ENCODE measurements at places on chromosomes 2 and 18.

- no peak for DNase-seq
These were observed 35.4 kb downstream of the SCN7A start for GRCh38 chr2:166458674-166459073.

DNA sequence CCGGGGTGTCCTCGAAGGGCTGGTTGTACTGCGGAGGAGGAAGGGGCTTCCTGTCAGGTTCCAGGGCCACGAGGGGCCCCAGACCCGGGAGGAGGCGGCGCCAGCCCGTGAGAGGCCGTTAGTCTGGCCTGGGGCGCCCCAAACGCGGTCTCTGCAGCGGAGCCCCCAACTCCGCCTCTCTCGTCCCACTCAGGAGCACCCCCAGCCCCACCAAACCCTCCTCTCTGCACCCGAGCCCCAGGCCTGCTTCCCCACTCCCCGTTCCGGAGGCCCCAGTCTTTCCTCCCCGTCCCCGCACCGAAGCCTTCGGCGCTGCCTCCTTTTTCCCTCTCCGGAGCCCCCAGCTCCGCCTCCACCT is 473 bp downstream of the HJURP start:
- no peak for DNase-seq

GRCh38 chr2:54100772-54101171 is 14.6 kb upstream of the ACYP2 start:
- no peak for DNase-seq

DNA sequence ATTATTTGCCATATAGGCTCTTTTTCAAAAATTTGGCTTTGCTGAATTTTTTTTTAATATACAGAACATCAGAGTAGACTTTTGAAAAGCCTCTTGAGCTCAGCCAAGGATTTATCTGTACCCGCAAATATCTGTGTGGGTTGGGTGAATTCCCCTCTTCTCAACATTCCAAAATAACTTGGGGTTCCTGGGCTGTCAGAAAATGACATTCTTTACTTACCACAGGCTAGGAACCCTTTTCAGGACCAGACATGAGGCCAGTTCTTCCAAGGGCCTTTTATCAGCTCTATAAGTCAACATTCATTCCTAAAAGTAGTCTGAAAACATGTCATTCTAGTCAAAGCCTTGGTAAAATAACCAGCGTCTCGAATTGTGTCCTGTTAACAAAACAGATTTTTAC is 28.8 kb upstream of the FEZ2 start:
- no peak for DNase-seq

- no peak for DNase-seq
These were observed 1.2 kb downstream of the BMPR2 start for GRCh38 chr2:202377207-202377761.

GRCh38 chr18:36811430-36811829 is 17.4 kb downstream of the TPGS2 start:
- DNase-seq = no peak

- DNase-seq = no peak
These were observed 83.2 kb downstream of the GYPC start for GRCh38 chr2:126739141-126739540.

- no peak for DNase-seq
These were observed 44.4 kb downstream of the PTPN2 start for GRCh38 chr18:12839526-12840196.

GRCh38 chr2:69168950-69169654 is 156.1 kb downstream of the ANTXR1 start:
- DNase-seq = no peak

DNA sequence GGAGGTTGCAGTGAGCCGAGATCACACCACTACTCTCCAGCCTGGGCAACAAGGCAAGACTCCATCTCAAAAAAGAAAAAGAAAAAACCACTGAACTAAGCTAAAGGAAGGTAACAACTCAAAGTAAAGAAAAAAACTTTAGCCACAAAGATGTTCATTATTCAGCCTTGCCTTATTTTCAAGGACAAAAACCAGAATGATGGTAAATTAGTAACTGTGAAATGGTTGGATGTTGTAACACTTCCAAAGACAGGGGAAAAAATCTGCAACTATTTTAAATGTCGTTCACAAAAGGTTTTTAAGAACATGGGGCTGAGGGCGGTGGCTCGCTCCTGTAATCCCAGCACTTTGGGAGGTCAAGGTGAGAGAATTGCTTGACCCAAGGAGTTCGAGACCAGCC is 10.1 kb downstream of the ADAM17 start:
- no peak for DNase-seq

- no peak for DNase-seq
These were observed 741 bp downstream of the GPR148 start for GRCh38 chr2:130729322-130730299.

DNA sequence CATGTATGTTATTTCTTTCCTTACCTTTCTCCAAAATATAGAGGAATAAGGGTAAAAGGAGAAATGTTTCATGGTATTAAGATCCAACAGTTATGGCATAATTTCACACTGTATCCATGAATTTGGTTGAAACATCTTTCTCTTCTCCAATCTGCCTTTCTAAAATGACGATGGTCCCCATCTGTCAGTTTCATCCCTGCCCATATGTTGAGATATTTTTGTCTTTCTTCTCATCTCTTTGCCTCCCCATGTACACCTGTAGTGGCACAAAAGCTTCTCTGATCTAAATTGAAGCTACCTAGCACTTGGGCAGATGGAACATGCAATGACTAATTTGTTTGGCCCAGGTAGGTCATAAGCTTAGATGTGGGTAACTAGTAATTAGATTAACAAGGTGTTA is 90.7 kb upstream of the LRRTM1 start:
- DNase-seq = no peak

GRCh38 chr2:225573603-225574002 is 174.1 kb downstream of the NYAP2 start:
- no peak for DNase-seq

- no peak for DNase-seq
These were observed 742.9 kb upstream of the DDX18 start for GRCh38 chr2:117071556-117072102.

GRCh38 chr18:50034029-50034428 is 160.9 kb downstream of the MYO5B start:
- no peak for DNase-seq

DNA sequence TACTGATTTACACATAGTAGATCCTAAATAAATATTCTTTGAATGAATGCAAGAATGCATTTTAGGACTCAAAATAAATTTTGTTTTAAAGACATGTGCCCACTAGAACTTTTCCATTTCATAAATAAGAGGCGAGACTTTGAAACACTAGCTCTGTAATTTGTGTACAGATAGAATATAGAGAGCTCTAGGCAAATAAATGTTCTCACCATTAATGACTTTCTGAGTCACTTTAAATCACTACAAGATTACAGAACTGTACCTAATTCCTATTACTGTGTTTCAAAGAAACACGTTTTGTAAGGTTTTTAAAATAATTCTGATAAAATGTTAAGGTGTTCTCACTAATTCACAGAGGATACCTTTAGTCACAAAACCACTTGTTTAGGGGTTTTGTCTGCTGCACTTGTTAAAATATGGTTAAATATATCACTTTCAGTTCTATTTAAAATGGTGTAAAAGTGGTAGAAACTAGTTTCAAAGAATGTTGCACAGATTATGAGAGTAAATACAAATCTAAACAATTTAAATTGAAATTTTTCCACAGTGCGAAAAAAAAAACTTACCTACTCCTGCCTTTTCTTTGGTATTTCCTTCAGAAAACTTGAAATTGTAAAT is 158.7 kb upstream of the ZC3H15 start:
- no peak for DNase-seq

GRCh38 chr18:12329125-12329698 is 21.2 kb downstream of the TUBB6 start:
- DNase-seq = no peak

DNA sequence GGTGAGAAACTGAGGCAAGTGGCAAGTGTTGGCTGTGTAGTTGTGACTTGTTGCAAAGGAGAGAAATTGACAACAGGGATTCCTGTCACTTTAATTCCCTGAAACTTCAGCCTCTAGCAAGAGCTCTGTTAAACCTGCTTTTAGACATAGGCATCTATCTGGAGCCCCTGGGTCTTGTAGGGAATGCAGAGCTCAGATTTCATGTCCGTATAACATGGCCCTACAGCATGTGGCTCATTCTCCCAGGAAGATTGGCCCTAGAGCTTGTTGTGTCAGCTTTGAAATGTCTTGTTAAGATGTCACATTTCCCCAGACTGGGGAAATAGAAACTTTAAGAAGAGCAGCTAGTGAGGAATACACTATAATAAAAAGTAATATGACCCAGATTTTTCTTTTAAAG is 115.8 kb downstream of the POLE4 start:
- DNase-seq = no peak

- DNase-seq = no peak
These were observed 27.8 kb downstream of the DYSF start for GRCh38 chr2:71481111-71481510.

All from stimulated activated CD8-positive, alpha-beta memory T cell treated with anti-CD3 and anti-CD28 coated beads, Interleukin-2, amount 100 ng/mL, for 1 hour (primary cell).